ENCODE measurements at places on chromosomes 3 and 15. TPM values are rescaled to one million over a fixed set of nuclear protein-coding genes. Genes with fewer than 3 reads are reported as not detected.

The GNB4 gene
- total RNA-seq: 8.3 TPM

The NMNAT3 gene
- 8.7 TPM for total RNA-seq

The GABRB3 gene
- 2.5 TPM for total RNA-seq

The TMEM108 gene
- 0.92 TPM for total RNA-seq

The LEKR1 gene
- 2.1 TPM for total RNA-seq

The ATP11B gene
- 121 TPM for total RNA-seq

The FGF12 gene
- total RNA-seq: 0.21 TPM

The ARIH2 gene
- 72.3 TPM for total RNA-seq

The ADAMTS9 gene
- 7.0 TPM for total RNA-seq

The FRMD5 gene
- 1.6 TPM for total RNA-seq

The ZNF660 gene
- 1.2 TPM for total RNA-seq

The FBXW12 gene
- not detected for total RNA-seq

The RYK gene
- 33.7 TPM for total RNA-seq

The STRIT1 gene
- not detected for total RNA-seq

The GUCA1C gene
- total RNA-seq: not detected

The ISG20 gene
- 85.5 TPM for total RNA-seq

The GPR149 gene
- not detected for total RNA-seq

GRCh38 chr3:180250172-180250571, 213.4 kb upstream of the PEX5L start:
- no peak for DNase-seq

GRCh38 chr3:193917158-193917557, 218.8 kb upstream of the HES1 start:
- DNase-seq: no peak

DNA sequence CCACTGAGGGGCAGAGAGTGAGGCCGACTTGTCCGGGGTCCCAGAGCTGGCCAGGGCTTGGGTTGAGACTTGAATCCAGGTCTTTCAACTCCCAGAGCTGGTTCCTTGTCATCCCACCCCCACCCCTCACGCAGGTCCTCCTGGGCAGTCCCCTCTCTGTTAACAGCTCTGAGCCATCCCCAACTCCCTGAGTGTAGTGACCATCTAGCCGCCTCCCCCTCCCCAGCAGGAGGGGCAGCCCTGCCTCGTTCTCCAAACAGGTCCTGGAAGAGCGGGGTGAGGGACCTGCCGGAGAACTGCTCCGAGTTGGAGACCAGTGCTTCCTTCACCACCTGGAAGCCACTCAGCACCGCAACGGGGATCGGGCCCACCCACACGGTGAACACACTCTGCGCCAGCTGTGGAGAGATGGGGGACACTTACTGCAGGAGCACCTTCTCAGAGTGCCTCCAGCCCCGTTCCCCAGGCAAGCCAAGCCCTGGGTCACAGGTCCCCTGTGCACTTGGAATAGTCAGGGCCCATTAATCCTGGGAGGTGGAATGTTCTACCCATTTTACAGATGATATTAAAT, 24.4 kb upstream of the PARL start:
- no peak for DNase-seq

GRCh38 chr15:40043927-40044716, 5.1 kb upstream of the SRP14 start:
- no peak for DNase-seq

DNA sequence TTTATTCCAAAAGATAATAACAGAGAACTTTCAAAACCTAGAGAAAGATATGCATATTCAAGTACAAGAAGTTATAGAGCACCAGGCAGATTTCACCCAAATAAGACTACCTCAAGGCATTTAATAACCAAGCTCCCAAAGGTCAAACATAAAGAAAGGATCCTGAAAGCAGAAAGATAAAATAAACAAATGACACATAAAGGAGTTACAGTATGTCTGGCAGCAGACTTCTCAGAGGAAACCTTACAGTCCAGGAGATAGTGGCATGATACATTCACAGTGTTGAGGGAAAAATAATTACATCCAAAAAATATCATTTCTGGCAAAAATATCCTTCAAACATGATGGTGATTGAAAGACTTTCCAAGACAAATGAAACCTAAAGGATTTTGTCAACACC, 185.8 kb upstream of the POU1F1 start:
- no peak for DNase-seq

- no peak for DNase-seq
Measured at GRCh38 chr3:84825817-84826216, 133.0 kb upstream of the CADM2 start.

DNA sequence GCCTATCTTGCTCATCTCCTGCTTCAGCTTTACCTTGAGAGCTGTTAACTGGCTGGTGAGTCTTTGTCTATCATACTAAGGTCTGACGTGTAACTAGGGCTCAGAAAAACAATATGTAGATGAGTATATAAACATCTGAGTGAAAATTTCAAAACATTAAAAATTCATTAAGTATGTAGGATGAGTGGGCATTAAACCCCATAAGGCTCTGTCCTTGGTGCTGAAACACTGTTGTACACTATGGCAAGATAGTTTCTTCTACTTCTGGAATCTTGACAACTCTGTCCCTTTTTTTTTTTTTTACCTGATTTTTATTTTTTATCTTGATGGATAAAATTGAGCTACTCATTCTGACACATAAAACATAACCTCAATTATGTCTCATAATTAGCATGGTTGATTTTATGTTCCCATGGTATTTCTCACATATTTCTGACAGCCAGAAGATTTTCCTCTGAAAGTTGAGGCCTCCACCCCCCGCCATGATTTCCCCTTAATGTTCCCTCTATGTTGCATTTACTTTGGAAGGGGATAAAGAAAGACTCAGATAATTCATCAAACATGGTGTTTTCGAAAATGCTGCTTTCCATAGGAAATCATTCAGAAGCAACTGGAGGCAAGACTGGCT, 54.3 kb downstream of the DGKG start:
- no peak for DNase-seq

DNA sequence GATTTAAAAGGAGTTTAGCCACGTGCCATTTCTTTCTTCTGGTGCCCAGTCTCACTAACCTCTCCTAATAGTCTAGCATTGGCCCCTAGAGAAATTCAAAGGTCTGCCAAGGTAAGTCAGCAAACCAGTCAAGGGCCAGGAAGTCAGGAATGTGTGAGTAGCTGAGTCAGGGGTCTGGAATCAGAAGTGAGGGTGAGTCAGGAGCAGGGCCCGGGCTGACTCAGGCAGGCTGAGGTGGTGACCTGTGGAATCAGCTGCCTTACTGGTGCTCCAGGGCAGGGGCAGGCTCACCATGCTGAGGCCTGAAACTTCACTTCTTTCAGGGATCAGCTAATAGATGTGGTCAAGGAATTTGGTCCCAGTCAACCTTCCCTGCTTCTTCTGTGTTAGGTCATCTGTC, 105.8 kb upstream of the MYZAP start:
- DNase-seq: no peak

GRCh38 chr3:160973067-160973809, 131.9 kb downstream of the B3GALNT1 start:
- DNase-seq: no peak

GRCh38 chr15:70114221-70114620, 16.5 kb upstream of the TLE3 start:
- DNase-seq: no peak

DNA sequence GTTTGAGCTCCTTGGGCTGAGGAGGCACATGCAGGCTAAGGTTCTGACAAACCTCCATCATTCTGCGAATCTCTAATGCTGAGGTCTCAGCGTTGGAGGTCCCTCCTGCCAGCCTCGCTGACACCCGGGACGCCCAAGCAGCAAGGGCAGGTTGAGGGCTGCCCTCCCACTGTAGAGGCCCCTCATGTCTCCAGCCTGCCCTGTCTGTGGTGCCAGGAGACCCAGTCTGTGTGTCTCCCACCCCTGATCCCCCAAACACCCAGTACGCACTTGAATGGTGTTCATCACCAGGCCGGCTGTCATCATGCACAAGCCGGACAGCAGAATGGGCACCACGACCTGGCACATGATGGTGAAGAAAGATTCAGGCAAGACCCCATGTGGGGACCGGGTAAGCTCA, 27.8 kb downstream of the SLC41A3 start:
- DNase-seq: no peak

GRCh38 chr15:78087951-78088772, 4.2 kb upstream of the SH2D7 start:
- DNase-seq: no peak

DNA sequence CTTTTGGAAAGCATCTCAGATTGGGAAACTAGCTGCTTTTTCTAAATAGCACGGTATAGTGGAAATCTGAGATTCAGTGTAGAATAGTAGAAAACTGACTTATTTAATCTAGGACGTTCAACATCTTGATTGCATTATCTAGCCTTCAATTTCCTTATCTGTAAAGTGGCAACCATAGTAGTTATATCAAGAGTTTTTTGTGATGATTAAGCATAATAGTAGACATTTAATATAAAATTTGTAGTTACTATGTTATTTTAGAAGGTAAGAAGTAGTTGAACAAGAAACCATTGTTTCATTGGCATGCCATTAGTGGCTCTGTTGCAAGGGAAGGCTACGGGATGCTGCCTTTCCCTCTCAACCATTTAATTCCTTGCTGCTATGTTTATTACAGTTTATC, 367.3 kb downstream of the NAALADL2 start:
- no peak for DNase-seq

DNA sequence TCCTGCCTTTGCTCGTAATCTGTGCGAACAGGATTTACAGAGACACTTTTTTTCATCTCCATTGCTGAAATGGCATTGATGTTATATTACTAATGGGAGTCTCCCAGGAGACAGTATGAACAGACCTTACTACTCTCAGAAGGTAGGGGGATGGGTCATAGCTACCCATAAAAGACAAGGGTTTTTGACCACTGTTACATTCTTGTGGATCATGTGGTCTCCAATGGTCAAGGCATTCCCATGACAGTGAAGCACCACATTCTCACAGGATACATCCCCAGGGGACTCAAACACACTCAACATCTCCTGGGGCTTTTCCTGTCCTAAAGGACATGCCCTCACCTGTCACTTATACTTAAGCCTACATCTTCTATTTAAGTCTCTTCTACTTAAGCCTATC, 40.8 kb downstream of the MKRN3 start:
- DNase-seq: no peak

- no peak for DNase-seq
Measured at GRCh38 chr3:56857178-56857577, 55.4 kb upstream of the ARHGEF3 start.

DNA sequence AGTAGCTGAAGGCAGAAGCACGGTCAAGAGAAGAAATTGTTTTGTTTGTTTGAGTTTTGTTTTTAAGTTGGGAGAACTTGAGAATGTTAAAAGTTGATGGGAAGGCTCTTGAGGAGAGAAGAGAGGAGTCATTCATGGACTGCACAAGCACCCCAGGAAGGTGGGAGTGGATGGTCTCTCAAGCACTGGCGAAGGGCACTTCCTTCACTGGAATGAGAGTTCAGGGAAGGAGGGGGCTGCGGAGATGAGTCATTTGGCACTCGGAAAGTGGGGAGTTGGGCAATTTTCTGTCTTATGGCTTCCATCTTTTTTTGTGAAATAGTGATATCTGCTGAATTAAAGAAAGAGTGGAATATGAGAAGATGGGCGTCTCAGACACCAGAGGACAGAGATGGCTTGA, 66.0 kb downstream of the ATP13A4 start:
- no peak for DNase-seq

GRCh38 chr15:63219196-63219710, 29.8 kb downstream of the RAB8B start:
- DNase-seq: no peak

GRCh38 chr15:39756806-39757522, 25.7 kb downstream of the FSIP1 start:
- DNase-seq: no peak

GRCh38 chr3:37216597-37217097, 42.3 kb upstream of the LRRFIP2 start:
- no peak for DNase-seq

GRCh38 chr3:16520970-16521881, 7.7 kb upstream of the RFTN1 start:
- DNase-seq: no peak

DNA sequence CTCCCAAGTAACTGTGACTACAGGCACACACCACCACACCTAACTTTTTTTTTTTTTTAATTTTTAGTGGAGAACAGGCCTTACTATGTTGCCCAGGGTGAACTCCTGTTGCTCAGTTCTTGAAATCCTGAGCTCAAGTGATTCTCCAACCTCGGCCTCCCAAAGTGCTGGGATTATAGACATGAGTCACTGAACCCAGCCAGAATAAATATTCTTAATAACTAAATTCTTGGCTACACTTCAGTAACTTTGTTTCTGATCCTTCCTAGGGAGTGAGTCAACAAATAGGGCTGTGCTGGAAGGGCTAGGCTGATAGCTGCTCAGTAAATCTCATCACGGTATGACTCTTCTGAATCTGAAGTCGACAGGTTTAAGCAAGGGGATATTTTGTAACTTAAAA, 56.6 kb downstream of the P3H2 start:
- no peak for DNase-seq
